ENCODE measurements at places on chromosomes 12 and 14. TPM values are rescaled to one million over a fixed set of nuclear protein-coding genes. Genes with fewer than 3 reads are reported as not detected.
A peak's percentile ranks its signal among the peaks of the same experiment; 100 is the strongest.

DNA sequence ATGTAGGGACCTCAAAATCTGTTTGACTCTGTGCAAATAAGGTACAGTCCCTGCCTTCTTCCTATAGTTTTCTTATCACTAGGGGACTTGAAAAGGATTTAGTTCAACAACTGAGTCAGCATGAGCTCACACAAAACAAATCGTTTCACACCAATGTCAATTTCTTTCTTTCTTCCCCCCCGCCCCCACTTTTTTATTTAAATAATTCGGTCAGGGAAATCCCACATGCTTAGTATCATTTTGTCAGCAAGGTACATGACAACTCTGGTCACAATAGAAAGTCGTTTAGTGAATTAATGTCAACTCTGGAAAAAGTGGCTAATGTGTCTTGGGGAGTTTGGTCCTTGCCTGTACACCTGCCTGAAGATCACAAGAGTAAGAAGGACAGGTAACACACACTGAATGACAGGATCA lies 232.2 kb upstream of the PLEKHG7 start:
- no peak for DNase-seq

- no peak for DNase-seq
Measured at GRCh38 chr12:9960590-9960989, 10.6 kb upstream of the CLEC12A start.

DNA sequence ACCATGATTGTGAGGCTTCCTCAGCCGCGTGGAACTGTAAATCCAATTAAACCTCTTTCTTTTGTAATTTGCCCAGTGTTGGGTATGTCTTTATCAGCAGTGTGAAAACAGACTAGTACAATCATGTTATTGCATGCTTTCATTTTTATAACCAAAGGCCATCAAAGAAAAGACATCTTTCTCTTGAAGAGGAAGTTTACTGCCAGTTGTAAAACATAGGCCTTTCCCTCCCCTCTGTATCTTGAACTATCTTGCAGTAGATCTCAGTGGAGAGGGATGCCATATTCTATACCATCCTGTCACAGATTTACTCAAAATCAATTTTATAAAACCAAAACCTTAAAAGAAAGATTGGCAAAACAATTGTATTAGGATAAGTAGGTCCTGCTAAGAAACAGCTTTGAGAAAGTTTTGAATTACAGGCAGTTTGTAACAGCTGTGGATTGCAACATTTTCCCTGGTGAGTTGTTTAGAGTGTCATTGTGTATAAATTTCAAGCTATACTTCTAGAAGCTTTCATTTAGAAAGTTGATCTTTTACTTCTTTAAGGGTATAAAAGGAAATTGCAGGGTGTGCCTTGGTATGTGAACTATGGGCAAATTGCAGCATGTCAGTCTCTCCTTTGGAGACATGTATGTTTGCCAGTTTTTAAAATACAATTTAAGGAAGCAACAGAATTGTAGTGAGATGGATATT lies 128.0 kb downstream of the ATP23 start:
- DNase-seq = no peak

- DNase-seq = no peak
Measured at GRCh38 chr12:108697905-108698304, 33.4 kb downstream of the CORO1C start.

DNA sequence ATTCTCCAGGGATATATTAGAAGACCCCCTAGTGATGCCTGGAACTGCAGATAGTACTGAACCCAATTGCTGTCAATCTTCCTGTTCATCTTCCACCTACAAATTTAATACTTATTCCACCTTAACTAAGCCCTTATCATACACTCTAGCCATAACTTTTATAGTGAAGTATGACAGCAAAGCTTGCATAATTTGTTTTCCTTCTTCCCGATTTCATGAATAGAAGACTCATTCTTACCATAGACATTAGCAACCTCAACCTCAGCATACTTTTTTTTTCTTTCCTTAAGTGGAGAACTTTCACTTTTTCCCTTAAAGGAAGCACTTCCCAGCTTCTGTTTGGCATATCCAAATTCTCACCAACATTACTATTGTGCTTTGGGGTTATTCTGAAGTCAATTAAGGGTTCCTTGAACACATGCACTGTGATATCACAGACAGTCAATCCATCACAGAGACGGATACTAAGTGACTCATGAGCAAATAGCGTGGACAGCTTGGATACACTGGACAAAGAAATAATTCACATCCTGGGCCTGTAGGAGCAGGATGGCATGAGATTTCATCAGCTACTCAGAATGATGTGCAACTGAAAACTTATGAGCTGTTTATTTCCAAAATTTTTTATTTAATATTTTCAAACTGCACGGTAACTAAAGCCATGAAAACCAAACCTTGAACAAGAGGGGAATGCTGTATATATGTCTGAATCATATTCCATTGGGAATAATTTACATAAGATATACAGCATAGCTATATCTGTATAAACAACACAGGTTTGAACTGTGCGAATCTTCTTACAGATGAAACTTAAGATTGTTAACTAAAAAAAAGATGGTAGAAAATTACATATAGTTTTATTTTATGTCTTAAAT lies 63.9 kb downstream of the SYT1 start:
- DNase-seq = no peak

DNA sequence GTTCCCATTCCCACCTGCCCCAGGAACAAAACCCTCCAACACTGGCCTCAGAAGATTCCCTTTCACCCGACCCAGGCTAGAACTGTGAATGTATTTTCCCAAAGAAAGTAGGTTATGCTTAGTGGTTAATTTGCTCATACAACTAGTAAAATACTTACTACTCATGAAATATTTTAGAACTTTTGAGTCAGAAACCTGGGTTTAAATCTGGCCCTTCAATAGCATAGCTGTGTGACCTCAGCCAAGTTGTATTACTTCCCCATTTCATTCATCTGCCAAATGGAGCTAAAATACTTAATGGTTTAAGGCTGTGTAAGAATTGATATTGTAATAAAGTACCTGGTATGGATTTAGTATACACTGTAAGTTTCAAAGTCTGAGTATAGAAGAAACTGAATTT lies 69.1 kb upstream of the DNM1L start:
- no peak for DNase-seq

- DNase-seq = no peak
Measured at GRCh38 chr12:5254703-5255102, 177.2 kb upstream of the NTF3 start.

DNA sequence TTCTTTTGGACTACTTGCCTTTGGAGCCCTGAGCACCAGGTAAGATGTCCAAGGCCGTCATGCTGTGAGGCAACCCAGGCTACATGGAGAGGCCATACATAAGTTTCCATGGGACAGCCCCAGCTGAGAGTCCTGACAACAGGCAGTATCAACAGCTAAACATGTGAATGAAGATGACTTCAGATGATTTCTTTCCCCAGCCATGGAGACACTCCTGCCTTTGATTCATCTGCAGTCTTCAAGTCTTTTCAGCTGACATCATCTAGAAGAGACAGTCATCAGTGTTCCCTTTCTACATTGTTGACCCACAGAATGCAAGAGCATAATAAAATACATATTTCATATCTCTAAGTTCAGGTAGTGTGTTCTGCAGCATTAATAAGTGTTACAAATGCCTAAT lies 398.7 kb downstream of the BTG1 start:
- no peak for DNase-seq

- no peak for DNase-seq
Measured at GRCh38 chr12:77725611-77726010, 105.1 kb upstream of the NAV3 start.

- DNase-seq = no peak
Measured at GRCh38 chr12:75836533-75836932, 195.0 kb downstream of the PHLDA1 start.

- no peak for DNase-seq
Measured at GRCh38 chr12:10069099-10069498, 29.7 kb downstream of the CLEC1A start.

DNA sequence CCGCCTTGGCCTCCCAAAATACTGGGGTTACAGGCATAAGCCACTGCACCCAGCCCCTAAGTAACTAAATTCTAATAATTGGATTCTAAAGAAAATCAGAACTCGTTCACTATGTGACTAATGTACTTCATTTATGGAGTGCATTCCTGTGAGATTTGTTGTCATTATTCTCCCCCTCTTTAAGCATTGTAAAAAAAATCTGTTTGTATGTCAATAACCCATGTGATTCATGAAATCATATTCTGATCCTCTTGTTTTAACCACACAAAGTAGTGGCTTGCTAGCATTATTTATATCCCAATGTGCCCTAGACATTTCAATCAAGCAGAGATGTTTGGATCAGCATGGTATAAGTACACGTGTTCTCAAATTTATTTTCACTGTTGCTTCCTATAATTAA lies 78.2 kb upstream of the OSBPL8 start:
- DNase-seq = no peak

DNA sequence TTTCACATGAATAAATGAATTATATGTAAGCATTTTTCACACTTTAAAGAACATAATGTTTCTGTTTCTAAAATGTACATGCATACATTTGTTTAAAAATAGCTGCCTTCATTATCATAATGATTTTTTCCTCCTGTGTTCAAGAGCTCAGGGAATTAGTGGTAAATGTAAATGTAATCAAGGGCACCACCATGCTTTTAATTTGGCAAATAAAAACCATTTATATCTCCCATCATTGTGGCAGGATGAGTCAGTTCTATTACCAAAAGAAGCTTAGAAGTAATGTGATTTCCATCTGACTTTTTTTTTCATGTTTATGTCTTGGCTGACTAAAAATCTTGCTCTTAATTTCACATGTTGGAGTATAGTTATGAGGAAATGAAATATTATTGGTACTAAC lies 176.1 kb downstream of the GXYLT1 start:
- DNase-seq = no peak

DNA sequence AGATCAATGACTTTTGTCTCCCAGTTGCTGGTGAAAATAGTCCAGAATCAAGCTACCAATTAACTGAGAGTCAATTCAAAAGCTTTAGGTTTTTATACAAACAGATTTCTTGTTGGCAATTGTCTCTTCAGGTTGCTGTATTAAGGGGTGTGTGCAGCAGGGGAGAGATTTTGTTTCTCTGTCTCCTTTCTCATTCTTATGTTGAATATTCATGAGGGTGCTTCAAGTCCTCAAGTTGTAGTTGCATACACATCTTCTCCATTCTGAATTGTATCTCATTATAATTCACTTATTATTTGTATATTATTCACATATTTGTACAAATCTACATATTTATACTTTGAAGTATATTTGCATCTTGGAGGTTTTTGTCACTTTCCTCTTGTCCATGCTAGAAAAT lies 126.7 kb upstream of the PTPRQ start:
- no peak for DNase-seq

- DNase-seq = no peak
Measured at GRCh38 chr14:92969430-92969829, 46.5 kb downstream of the CHGA start.

- DNase-seq = peak; percentile 46
Measured at GRCh38 chr14:104437703-104438102, 141.9 kb upstream of the C14orf180 start.

GRCh38 chr14:72563676-72564075 lies 330.2 kb downstream of the DPF3 start:
- no peak for DNase-seq

DNA sequence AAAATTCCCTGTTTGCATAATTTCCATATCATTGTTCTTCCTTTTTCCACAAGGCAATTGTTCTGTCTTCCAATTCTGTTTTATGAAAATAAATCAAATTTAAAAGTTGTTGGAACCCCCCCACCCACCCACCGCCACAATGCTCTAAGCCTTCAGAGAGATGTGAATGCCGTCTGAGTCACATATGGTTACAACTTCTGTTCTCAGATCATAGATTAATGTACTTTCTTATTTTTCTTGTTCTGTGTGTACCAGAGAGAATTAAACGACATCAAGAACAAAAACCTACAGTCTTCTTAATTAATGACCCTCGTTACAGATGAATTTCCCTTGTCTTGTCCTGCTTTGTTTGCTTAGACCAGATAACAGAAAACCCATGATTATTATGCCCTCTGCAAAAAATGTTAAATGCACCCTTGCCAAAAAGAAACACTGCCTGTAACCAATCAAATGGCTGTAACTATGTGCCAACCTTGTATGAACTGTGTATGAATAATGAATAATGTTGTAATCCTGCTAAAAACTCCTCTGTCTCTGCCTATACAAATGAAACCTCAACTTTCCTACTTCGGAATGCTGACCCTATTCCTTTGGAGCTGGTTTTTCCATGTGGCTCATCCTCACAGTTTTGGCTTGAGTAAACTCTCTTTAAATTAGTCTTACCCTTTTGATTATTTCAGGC lies 14.0 kb downstream of the OR6S1 start:
- no peak for DNase-seq

Gene FAM186B
- 0.75 TPM for total RNA-seq

All from upper lobe of right lung (tissue), 1 donor.